ENCODE measurements at places on chromosomes 13 and 19.

- DNase-seq = no peak
Measured at GRCh38 chr13:111911121-111911720, 155.7 kb upstream of the SOX1 start.

DNA sequence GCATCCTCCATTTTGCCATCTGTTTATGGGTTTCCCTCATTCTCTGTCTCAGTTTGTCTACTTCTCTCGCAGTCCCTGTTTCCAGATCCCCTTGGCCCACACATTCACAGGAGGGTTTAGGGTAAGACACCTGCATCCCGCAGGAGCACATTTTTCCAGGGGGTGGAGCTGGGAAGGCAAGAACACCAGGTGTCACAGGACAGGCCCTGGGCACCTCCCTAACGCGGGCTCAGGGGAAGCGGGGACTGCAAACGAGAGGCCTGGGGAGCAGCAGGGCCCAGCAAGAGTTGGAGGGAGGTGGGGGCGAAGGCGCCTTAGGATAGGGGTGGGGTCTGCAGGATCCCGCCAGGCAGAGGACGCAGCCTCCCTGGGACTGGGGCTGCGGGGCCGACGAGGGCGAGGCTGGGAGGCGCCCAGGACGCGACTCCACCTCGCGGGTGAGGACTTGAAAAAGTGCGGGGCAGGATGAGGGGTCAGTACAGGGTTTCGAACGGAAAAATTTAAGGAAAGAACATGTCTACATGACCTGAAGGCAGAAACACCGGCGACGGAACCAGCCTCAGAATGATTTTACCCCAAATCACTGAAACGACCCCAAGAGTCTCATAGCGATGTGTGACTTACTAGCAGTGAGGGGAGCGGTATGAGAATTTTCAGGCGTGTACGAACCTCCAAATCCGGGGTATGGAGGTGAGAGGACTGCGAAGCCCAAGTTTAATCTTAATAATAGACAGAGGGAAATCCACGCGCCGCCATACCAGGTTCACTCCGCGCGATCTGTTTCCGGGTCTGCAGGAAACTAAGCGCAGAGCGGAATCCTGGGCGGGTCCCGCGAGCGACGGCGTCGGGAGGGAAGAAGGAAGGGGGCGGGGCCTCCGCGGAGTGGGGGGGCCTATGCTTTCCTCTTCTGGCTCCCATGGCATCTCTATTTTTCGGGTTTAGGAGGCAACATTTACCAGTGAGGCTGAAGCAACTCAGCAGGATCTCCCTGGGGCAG lies 7.1 kb upstream of the ERVV-2 start:
- DNase-seq = peak; percentile 36

DNA sequence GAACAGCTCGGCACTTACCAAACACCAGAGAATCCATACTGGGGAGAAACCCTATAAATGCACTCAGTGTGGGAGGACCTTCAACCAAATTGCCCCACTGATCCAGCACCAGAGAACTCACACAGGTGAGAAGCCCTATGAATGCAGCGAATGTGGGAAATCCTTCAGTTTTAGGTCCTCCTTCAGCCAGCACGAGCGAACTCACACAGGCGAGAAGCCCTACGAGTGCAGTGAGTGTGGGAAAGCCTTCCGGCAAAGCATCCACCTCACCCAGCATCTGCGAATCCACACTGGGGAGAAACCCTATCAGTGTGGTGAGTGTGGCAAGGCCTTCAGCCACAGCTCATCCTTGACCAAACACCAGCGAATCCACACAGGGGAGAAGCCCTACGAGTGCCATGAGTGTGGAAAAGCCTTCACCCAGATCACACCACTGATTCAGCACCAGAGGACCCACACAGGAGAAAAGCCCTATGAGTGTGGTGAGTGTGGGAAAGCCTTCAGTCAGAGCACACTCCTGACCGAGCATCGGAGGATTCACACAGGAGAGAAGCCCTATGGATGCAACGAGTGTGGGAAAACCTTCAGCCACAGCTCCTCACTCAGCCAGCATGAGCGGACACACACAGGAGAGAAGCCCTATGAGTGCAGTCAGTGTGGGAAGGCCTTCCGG lies 8.3 kb downstream of the ZNF135 start:
- no peak for DNase-seq

DNA sequence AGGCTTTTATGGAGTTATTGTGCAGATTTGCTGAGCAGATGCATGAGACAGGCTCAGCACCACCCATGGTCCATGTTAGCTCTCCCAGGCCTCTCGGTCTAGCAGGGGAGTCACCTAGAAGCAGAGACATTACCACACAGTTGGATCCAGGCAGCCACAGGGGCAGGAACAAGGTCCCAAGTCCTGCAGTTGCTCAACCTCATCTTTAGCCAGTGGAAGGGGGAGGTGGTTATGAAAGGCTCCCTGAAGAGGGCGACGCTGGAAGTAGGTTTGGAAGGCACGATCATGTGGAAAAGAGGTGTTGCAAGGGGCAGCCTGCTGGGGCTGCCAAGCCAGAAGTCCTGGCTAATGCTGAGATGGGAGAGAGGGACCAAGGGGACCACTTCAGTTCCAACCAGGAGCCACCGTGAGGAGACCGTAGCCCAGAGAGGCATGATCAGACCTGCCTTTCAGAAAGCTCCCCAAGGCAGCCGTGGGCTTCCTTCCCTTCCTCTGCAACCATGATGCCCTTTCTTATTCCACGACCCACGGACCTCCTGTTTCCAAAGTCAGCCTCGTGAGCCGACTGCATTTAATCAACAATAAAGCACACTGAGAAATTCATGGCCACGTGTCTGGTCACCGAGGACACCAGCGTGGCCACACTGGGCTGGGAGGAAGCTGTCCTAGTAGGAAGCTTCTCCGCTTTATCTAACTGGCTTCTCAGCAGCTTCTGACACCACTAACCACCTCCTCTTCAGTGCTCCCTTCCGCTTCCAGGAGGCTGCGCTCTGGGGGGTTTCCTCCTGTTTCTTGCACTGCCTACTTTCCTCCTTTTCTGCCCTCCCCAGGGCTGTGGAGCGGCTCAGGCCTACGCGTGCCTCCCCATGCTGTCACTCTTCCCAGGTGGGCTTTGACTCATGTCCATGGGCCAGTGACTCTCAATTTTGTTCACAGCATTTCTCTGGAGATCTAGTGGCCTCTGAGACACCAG lies 2.6 kb downstream of the AP1M1 start:
- DNase-seq = no peak

- DNase-seq = no peak
Measured at GRCh38 chr13:52884429-52885010, 36.1 kb upstream of the PCDH8 start.

DNA sequence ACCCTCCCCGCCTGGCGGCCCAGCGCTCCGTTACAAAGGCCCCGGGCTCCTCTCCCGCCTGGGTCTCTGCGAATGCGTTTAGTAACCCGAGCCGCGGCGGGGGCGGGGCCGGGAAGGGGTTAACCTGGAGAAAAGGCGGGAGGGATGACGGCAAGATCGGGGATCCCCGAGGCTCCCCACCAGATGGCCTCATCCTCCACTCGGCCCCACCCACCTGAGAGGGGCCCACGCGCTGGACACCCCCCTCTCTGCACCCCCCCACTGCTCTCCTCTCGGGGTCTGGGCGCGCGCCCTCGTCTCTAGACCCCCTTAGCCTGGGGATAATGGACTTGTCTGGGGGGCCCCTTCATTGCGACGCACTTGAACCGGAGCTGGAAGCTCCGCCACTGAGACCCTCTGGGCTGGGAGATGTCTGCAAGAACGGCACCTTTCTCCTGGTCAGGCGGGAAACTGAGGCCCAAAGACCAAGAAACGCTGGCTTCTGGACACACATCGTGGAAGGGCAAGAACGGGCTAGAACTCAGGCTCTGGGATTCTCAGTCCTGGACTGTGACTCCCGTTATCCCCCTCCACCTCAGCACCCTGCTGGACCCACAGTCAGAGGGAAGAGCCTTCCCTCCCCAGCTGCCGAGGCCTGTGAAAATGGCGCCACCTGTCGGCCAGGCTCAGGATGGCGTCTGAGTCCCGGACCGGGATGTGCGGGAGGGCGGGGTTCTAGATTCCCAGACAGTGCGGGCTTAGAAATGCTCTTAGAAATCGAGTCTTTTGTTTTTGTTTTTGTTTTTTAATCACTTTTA lies 2.9 kb upstream of the LTBP4 start:
- DNase-seq = peak; percentile 66

GRCh38 chr19:39731685-39732084 lies 6.1 kb downstream of the CLC start:
- no peak for DNase-seq

GRCh38 chr19:5827891-5828660 lies 11.4 kb downstream of the FUT6 start:
- peak; percentile 63 for DNase-seq

DNA sequence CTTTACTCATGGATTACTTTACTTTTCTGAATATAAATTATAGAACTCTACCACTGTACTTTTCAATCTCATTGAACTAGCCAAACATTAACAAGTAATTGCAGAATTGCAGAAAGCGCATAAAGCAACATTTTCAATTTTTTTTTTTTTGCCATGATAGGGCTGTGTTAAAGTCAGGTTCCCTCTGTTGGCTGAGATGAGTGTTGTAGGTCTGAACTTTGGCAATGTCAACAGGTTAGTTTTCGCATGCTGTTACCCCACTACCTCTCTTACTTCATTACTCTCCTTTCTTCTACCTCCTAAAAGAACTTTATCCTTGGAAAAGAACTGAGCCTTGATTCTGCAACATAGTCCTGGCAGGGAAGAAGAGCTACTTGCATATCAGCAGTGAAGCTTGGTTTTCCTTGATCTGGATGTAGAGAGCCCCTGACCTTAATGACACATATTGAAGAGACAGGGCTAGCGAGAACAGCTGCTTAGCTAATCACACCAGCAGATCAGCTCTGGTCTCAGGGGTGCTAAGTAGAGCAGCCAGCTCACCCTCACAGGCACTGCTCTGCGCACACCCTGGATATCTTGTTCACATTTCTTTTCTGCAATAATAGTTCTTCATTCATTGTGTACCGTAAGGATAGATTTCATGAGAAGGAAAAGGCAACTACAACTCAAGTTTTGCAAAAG lies 119.5 kb downstream of the FLT1 start:
- DNase-seq = no peak

GRCh38 chr13:23427342-23427843 lies 6.1 kb downstream of the SACS start:
- DNase-seq = no peak

GRCh38 chr13:40492511-40492910 lies 173.9 kb downstream of the FOXO1 start:
- no peak for DNase-seq

- DNase-seq = no peak
Measured at GRCh38 chr13:76116751-76117360, 480.7 kb downstream of the LMO7 start.

- no peak for DNase-seq
Measured at GRCh38 chr13:102267191-102267590, 134.7 kb downstream of the FGF14 start.

DNA sequence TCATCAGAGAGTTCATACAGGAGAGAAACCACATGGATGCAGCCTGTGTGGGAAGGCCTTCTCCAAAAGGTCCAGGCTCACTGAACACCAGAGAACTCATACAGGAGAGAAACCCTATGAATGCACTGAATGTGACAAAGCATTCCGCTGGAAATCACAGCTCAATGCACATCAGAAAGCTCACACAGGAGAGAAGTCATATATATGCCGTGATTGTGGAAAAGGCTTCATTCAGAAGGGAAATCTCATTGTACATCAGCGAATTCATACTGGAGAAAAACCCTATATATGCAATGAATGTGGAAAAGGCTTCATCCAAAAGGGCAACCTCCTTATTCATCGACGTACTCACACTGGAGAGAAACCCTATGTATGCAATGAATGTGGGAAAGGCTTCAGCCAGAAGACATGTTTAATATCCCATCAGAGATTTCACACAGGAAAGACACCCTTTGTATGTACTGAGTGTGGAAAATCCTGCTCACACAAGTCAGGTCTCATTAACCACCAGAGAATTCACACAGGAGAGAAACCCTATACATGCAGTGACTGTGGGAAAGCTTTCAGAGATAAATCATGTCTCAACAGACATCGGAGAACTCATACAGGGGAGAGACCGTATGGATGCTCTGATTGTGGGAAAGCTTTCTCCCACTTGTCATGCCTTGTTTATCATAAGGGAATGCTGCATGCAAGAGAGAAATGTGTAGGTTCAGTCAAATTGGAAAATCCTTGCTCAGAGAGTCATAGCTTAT lies 17.7 kb downstream of the ZNF613 start:
- no peak for DNase-seq

GRCh38 chr19:8158411-8159074 lies 9.2 kb upstream of the FBN3 start:
- DNase-seq = peak; percentile 18

GRCh38 chr13:108342369-108343289 lies 73.1 kb downstream of the TNFSF13B start:
- peak; percentile 42 for DNase-seq

Data from NCI-H526 treated with DMSO at 0.1 percent for 48 hours (cell line).